Progenitor cell of endocrine pancreas (in vitro differentiated cells): ENCODE measurements at places on chromosomes 13 and 19. TPM values are rescaled to one million over a fixed set of nuclear protein-coding genes. Genes with fewer than 3 reads are reported as not detected.

MISP gene
- total RNA-seq = 1.1 and 2.5 TPM in 2 replicates

OR7C2 gene
- not detected in 2 replicates for total RNA-seq

DNA sequence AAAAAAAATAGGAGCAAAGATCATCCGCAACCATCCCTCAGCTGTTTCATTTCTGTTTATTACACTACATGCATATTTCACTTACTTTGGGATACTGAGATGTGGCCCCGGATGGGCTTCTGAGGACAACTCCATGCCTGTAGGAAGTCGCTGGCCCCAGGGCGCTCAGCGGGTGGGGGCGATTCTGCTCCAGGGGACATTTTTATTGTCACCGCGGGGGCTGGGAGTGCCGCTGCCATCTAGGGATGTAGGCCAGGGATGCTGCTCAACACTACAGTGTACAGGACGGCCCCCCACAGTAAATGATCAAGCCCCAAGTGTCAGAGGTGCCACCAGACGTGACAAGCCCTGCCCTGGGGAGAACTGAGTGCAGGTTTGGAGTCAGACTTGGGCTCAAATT is 6.4 kb upstream of the BST2 start:
- no peak for DNase-seq

DNA sequence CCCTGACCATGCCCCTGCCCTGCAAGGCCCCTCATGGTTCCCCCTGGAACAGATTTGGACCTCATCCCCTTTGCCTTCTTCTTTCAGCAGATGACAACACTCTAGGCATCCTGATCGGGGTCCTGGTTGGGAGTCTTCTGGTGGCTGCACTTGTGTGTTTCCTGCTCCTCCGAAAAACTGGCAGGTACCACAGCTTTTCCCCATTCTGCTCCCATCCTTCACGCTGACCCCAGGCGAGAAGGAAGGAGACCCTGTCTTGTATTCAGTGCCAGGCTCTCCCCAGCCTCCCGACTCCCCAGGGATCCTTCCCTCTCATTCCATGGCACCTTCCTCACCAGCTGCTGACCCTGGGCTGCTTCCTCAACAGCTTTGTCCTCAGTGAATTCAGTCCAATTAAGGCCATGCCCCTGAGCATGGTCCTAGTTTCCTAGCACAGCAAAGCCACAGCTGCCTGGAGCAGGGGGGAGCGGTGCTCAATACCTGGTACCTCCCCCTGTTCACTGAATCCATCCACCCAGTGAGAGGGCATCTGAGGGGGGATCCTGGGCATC is 8.4 kb downstream of the CEACAM21 start:
- DNase-seq = no peak

DNA sequence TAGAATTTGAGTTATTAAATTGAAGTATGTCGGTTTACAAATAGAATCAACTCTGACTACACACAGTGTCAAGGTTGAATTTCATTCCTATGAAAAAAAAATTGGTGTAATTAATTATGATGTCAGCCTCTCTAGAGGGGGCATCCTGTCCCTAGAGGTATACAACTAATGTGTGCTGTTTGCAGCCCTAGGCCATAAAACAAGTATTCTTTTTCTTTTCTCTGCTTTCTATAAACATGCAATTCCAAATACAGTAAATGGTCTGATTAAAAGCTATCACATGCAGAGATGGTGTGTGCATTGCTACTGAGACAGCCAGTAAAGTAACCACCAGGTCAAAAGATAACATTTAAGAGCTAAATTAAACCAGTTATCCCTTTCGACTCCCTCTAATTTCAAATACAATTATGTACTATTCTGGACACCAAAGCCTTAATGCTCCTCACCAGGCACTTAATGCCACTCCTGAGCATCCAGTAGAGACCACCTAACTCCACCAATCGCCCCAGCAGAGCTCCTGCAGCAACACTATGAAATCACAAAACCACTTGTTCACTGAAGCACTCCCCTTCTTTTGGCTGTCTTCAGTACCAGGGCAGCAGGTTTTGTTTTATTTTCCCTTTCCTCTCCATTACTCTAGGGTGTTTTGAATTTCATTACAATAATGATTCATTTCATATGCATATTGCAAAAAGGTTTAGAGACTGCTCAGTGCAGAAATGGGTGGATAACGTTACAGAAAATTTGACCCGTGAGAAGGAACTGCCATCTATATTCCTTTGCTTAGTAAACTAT is 426.9 kb downstream of the PCDH9 start:
- no peak for DNase-seq

- peak; percentile 53 for DNase-seq
Measured at GRCh38 chr19:40223135-40223822, 3.2 kb downstream of the CCNP start.

DNA sequence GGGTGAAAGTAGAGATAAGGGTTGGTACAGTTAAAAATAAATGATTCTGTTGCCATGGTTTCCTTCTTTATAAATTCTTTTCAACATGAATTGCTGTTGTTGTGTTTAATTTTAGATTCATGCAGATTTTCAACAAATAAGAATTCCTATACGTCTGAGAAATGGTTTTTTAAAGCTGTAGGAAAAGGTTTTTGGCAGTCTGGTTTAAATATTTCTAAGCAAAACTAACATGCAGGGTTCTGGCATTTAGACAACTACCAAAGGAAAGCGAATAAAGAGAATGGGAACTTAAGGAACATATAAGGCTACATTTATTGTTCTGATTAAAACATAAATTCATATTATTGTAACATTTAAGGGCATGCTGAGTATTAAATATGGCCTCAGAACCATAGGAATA is 203.0 kb upstream of the MIR17HG start:
- no peak for DNase-seq

DNA sequence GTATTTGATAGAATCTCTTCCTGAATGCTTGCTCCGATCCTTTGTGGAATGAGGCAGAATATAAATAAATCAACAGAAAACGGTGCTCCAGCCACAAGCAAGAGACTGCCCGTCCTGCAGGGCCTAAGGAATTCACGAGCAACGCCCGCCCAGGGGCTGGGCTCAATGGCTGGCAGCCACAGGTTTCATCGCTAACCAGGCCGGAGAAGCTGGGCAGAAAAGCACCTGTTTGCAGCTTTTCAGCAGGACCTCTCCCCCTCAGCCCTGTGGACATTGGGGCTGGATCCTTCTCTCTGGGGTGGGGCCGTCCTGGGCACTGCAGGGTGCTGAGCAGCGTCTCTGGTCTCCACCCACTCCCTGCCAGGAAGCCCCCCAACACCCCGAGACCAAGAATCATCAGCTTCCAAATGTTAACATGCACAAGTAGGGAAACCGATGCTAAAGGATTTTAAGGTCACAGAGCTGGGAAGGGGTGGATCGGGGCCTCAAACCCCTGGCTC is 102.5 kb downstream of the GADD45B start:
- DNase-seq = no peak

- DNase-seq = no peak
Measured at GRCh38 chr19:57682226-57682766, 519 bp downstream of the ZNF551 start.

GRCh38 chr13:58655086-58655485 is 1023.5 kb downstream of the PCDH17 start:
- no peak for DNase-seq
